ENCODE measurements at places on chromosomes 5 and 9.

GRCh38 chr9:87640385-87640795 lies 85.5 kb upstream of the CTSL start:
- DNase-seq = no peak

GRCh38 chr9:120571443-120572257 lies 8.3 kb downstream of the CDK5RAP2 start:
- DNase-seq = no peak

DNA sequence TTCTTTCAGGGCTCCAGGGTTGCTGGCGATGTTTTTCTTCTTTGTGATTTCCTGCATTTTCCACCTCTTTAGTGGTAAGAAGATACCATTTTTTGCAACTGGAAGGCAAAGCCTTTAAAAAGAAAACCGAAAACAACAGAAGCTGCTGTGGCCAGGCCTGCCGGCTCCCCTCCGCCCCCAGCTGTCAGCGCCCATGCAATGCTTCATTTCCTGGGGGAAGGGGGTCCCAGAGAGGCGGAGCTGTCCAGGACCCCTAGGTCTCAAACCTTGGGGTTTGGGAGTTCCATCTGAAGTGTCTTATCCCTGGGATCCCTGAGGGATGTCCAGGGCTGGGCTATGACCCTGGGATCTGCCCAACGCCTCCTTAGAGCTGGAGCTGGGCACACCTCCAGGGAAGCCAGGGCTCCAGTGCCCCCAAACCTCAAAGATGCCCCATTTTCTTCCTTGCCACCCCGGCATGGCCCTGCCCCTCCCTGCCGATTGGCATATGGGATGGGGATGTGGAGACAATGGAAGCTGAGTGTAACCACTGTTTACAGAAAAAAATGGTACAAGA lies 257.2 kb upstream of the MVB12B start:
- DNase-seq = no peak

- no peak for DNase-seq
Observed at GRCh38 chr5:150579462-150580400, 60.7 kb upstream of the SYNPO start.

GRCh38 chr5:139640421-139641115 lies 7.6 kb upstream of the CXXC5 start:
- no peak for DNase-seq

DNA sequence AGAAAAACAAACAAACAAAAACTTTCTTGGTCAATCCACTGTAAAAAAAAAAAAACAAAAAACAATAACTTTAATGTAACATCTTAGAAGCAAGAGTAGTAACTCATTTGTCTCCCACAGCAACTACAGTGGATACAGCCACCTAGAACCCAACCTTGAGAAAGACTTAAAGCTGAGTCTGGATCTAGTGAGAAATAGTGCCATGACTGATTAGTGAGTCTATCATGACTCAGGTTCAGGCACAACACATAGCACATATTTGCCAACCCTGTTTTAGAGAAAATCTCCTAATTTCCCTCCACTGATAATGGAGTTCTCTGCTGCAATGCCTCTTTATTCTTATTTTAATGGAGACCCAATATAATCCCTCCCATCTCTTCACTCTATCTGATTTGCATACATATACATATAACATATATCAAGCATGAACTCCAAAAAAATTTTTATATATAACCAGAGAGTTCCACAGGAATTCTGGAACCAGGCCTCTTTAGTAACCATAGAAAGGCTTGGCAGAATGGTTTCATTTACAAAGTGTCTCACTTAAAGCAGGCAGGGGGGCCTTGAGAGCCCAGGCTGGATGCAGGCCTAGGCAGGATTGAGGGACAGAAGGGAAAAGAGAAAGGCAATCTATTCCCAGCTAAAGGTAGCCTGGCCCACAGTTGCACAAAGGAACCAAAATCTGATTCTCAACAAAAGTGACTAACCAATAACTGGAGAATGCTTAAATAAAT lies 11.9 kb upstream of the NR4A3 start:
- no peak for DNase-seq

DNA sequence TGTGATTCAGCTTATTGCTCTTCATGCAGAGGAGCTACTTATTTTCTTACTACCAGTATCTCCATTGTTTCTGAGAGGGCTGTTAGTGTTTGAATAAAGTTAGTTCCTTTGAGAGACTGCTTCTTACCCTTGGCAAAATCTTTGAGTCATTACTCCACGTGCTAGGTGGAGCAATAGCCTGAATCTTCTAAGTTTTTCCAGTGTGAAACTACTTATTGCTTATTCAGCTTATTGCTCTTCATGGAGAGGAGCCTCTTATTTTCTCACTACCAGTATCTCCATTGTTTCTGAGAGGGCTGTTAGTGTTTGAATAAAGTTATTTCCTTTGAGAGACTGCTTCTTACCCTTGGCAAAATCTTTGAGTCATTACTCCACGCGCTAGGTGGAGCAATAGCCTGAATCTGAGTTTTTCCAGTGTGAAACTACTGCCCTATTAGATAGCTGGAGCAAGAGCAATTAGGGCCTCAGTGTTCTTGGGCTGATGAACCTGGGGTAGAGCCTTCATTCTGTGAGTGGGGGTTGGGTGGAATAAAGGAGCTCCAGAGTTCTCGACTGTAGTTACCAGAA lies 41.9 kb downstream of the GPBP1 start:
- no peak for DNase-seq
